ENCODE measurements at places on chromosomes 5 and 9.

GRCh38 chr5:1178529-1179382 is 22.6 kb upstream of the SLC6A19 start:
- no peak for DNase-seq

DNA sequence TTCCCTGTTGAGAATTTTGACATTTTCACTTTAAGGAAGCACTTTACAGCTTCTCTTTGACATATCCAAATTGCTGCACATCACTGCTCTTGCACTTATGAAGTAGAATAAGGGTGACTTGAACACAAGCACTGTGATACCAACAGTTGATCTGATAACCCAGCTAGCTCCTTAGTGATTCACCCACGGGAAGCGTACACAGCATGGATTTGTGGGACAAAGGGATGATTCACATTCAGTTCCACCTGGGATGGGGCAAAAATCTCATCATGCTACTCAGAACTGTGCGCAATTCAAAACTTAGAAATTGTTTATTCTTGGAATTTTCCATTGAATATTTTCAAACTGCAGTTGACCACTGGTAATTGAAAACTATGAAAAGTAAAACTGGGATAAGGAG is 1565.5 kb upstream of the CDH9 start:
- no peak for DNase-seq

DNA sequence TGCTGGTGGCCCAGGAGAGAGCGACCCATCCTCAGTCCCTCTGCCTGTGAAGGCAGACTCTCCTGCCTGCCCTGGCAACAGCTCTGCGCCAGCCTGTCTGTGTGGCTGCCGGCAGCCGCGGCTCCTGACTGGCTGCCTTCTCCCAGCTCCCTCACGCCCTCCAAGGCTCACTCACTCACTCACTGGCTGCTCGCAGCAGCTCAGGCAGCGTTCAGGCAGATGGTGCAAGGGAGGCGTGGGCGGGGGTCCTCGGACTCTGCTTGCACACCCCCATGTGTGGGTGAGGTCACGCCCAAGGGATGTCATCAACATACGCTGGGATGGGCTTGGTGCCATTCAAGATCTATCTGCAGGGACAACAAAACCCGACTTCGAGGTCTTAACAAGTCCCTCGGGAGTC is 66.7 kb downstream of the DAB2IP start:
- DNase-seq, result no peak

DNA sequence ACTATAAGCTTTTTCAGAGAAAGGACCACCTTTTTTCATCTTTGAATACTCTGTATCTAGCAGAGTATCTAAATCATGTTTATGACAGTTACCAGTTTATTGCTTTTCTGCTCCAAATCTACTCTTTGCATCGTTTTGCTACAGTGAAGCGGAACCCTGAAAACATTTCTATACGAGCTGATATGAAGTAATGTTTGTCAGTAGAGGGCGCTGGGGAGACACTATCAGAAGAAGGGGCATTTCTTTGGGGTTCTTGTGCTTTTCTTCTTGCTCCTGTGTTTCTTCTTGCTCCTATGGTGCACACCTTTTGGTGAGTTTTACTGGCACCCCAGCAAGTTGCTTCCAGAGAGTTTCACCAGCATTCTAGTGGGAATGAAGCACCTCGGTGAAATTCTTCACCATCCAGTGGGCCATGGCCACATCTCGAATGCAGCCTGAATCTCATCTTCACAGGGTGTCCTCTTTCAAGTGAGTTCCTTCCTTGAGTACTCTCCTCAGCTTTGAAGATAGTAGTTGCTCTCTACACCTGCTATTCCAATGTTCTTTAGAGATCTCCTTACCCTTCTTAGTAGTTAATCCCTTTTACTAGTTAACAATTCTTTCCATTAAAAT is 98.4 kb downstream of the FGF1 start:
- DNase-seq, result peak; percentile 45

DNA sequence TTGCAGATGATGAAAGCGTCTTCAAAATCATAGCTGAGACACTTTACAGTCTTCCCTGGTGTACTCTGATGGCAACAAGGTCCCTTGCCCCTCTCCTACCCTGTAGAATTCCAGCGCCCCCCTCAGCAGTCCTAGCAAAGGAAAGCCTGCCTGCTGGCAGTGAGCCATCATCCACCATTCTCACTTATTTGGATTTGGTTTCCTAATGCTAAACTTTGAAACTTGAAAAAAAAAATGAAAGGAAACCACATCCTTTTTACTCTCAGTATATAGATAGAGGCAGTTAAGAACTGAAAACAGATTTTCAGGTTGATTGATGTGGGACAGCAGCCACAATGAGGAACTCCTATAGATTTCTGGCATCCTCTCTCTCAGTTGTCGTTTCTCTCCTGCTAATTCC is at the start of gene GZMA:
Gene GZMA (plus strand): TSS at position 299 of the 400 bp plus-strand sequence. CDS start 37 bp downstream, at position 336.
- DNase-seq, result peak; percentile 68

DNA sequence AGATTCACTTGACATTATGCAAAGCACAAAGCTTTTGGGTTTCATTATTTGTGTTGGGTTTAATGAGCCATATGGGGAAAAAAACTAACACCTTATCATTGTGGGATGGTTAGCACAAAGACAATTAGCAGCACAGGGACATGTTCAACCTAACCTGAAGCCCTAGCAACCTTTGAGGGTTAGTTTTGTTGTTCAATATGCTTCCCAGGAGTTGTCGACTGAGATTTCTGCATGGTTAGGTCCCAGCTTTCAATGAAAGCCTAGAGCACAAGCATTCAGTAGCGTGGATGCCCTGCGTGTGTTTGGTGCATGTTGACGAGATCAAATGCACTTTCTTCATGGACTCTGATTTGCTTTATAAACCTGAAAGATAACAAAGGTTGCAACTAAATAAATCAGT is 565.2 kb upstream of the TLE4 start:
- no peak for DNase-seq

GRCh38 chr5:172007175-172008110 is 1.0 kb upstream of the FBXW11 start:
- DNase-seq, result no peak

DNA sequence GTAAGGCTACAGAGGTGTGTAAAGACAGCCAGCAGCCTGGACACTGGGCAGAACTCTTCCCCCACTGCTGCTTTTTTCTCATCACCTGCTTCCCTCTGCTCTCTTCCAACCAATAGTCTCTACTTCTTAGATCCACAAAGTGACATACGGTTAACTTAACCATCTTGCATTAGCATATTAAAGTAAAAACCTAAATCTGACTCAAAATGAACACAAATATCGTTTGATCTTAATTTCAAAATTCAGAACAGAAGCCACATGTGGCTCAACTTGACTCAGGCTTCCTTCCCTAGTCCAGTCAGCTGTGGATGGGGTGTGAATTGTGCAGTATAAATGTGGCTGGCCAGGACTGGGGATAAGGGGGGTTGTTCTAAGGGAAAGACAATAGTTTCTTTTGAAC is 114.3 kb downstream of the STARD4 start:
- no peak for DNase-seq

DNA sequence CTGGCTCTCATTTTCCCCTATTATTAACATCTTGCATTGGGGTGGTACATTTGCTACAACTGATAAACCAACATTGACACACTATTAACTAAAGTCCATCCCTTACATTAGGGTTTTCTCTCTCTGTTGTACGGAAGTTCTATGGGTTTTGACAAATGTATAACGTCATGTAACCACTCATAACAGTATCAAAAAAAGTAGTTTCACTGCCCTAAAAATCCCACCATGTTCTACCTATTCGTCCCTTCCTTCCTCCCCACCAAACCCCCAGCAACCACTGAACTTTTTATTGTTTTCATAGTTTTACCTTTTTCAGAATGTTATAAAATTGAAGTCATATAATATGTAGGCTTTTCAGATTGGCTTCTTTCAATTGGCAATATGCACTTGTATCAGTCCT is 40.1 kb downstream of the MLLT3 start:
- no peak for DNase-seq

GRCh38 chr5:126430631-126431030 is 7.4 kb downstream of the GRAMD2B start:
- no peak for DNase-seq

DNA sequence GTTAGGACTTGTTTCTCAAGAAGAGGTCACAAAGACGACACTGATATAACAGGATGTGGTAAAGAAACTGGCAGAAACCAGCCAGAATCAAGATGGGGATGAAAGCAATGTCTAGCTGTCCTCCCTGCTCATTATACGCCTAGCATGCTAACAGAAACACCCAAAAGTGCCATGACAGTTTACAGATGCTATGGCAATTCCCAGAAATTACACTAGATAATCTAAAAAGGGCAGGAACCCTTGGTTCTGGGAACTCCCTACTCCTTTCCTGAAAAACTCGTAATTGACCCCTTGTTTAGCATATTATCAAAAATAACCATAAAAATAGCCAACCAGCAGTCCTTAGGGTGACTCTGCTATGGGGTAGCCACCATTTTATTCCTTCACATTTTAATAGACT is 10.9 kb upstream of the MRPS30 start:
- DNase-seq, result no peak

DNA sequence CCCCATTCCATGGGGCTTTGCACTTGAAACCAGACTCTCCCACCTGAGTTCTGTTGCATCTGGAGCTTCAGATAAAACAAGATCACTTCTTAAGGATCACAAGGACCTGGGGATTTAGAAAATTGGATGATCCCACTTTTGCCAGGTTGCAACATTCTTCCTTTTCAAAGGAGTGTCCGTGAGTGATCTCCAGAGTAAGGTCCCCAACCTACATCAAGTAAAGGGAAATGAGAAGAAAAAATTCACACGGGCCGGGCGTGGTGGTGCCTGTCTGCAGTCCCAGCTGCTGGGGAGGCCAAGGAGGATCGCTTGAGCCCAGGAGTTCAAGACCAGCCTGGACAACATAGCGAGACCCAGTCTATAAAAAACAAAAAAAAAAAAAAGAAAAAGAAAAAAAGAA is 41.2 kb upstream of the COL5A1 start:
- no peak for DNase-seq

DNA sequence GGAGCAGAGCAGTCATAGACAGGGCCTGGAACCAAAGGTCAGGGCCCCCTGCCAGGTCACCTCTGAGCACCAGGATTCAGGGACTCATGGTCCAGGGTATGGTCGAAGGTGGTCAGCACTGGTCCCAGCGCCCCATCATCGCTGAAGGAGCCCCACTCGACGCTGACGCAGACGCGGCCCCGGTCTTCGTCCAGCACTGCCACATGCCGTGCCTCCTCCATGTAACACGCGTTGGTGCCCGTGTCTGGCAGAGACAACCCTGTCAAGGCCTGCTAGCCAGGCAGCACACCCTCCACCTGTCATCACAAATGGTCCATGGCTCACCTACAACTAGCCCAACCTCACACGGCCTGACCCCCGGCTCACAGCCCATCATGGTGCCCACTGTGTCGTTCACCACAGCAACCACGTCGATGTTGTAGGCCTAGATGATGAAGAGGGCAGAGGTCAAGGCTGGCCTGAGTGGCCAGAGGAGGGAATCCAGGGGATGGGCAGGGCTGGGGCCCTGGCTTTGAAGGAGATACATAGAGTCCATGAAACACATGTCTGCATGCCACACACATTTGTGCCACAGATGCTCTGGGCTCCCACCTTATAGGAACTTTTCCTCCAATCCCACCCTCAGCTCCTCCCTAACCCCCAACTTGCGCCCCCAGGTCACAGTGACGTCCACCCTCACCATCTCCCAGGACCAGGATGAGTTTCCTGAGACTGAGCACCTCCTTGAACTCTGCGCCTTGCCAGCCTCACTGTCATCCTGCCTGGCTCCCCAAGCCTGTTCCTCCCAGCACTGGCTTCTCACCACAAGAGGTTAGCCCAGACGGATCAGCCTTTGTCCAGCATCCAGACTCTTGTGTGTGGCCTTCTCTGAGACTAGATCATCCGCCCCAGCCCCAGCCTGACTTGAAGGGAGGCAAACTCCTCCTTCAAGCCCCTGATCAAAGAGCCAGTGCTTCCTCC is 9.5 kb downstream of the HK3 start:
- no peak for DNase-seq

DNA sequence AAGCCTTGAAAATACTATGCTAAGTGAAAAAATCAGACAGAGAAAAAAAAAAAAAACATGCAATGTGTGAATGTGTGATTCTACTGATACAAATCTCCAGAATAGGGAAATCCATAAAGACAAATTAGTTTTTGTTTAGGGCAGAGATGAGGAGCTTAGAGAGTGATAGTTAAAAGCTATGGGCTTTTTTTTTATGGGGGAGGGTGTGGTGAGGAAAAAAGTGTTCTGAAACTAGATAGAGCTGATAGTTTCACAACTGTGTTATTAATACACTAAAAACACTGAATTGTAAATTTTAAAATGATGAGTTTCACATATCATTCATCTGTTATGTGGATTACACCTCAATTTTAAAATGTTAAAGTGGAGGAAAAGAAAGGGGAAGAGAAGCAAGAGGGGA is 228.3 kb upstream of the ZNF462 start:
- DNase-seq, result no peak

DNA sequence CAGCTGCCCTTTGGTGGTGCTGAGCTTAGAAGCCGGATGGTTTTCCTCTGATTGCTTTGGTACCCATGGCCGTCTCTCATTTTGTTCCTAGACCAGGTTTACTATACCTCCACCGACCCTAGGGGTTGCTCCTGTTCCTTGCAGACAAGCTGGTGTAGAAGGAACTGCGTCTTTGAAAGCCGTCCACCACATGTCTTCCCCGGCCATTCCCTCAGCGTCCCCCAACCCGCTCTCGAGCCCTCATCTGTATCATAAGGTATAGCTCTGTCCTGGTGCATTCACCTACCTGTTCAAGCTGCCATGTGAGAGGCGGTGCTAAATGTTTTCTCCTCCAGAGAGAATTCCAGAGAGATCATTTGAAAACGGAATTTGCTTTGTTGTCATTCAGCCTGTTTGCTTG is 39.5 kb downstream of the TENT4A start:
- no peak for DNase-seq

DNA sequence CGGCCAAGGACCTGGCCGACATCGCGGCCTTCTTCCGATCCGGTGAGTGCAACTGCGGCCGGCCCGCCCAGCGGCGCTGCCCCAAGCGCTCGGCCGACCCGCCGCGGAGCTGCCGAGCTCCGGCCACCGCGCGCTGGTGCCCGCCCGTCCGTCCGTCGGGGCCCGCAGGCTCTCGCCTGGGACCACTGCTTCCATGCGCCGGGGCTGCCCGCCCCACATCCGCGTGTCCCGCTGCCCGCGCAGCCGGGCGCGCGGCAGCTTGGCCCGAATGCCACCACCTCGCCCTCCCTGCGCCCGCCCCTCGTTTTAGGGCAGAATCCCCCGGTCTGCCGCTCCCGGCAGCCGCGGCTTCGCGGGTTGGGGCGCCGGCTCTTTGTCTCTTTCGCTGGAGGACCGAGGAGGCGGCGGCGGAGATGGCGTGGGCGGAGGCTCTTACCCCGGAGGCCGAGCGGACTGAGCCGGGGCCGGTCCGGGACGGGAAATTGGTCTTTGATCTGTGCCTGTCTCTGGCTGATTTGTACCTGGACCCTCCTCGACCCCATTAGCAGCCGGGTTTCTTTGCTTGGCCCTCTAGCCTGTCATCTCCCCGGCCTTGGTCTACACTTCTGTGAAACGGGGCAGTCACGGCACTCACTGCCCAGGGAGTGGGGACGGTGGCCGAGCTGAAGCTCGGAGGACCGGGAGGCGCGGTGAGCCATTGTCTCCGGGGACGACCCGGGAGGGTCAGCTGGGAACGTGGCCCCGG is 871 bp downstream of the TRIO start:
- no peak for DNase-seq

- DNase-seq, result no peak
These were observed 1.1 kb upstream of the GPX3 start for GRCh38 chr5:151019331-151019730.

All from activated CD8-positive, alpha-beta memory T cell treated with anti-CD3 and anti-CD28 coated beads, Interleukin-2, amount 10 ng/mL, durations not matched to agents 7 days and 5 days (primary cell).